T-helper 2 cell treated with Interferon-gamma antibody and Interleukin-4, amounts not matched to agents 5 μg/mL and 100 μg/mL, for 36 hours (primary cell): ENCODE measurements at places on chromosomes 12 and 14.
A peak's percentile ranks its signal among the peaks of the same experiment; 100 is the strongest.

GRCh38 chr12:25590011-25590721, 37.1 kb upstream of the LMNTD1 start:
- peak; percentile 67 for DNase-seq

DNA sequence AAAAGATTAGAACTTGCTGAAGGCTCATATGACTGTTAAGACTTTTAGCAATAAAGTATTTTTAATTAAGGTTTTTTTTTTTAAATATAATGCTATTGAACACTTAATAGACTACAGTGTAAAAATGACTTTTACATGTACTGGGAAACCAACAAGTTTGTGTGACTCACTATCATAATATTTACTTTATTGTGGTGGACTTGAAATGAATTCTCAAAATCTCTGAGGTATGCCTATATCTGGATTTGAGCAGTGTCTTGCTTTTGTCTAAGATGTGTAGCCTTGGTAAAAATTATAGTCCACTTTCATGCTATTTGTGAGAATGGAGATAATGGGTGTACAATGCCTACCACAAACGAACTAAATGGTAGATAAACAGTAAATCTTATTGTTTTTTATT, 33.9 kb upstream of the NAV3 start:
- DNase-seq = no peak

DNA sequence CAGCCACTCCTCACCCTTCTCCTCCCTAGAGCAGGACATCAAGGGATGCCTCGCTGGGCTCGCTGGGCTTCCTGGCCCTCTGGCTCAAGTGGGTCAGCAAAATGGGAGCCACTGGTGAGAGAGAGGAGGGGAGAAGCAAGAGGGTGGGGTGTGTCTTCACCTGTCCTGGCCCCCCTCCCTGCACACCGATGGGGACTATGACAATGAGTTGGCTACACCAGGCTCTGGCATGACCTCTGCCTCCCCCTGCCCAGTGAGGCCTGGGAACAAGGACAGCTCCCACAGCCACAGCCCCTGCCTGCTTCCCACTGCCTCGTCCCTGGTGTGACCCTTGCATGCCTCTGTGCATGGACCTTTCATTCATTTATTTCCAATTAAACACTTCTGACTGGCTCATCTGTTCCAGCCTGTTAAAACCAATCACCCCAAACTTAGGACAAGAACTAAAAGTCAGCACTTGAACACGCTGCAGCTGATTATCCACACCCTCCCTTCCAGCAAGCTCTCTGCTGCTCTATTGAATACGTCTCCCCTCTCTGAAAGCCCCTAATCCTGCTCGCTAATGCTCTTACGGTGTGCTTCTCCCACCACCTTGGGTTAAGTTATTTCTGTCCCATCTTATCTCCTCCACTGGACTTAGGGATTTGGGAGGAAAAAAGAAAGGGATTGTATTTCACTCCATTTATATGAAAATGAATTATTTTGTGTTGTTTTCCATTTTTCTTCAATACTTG, 5.8 kb upstream of the PPP2R5C start:
- DNase-seq = no peak

- no peak for DNase-seq
Measured at GRCh38 chr12:15932971-15933370, 21.8 kb downstream of the DERA start.

GRCh38 chr12:26153421-26154154, 28.8 kb upstream of the BHLHE41 start:
- DNase-seq = no peak

DNA sequence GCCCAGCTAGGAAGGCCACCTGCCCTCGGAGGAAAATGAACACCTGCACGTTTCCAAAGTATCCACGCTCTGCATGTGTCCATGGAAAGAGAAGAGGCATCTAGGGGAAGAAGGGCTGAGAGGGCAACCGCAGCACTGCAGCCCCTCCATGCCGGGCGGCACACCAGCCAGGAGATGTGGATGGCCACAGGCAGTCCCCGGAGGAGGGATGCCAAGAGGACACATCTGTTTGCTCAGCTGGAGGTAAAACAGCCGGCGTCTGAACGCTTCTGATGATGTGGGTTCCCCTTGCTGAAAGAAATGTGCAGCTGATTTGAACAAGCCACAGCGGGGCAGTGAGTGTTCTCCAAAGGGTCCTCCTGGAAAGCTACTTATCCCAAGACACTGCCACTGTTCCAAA, 34.0 kb downstream of the CHGA start:
- DNase-seq = no peak

- no peak for DNase-seq
Measured at GRCh38 chr12:64583771-64584421, 26.4 kb upstream of the RASSF3 start.

DNA sequence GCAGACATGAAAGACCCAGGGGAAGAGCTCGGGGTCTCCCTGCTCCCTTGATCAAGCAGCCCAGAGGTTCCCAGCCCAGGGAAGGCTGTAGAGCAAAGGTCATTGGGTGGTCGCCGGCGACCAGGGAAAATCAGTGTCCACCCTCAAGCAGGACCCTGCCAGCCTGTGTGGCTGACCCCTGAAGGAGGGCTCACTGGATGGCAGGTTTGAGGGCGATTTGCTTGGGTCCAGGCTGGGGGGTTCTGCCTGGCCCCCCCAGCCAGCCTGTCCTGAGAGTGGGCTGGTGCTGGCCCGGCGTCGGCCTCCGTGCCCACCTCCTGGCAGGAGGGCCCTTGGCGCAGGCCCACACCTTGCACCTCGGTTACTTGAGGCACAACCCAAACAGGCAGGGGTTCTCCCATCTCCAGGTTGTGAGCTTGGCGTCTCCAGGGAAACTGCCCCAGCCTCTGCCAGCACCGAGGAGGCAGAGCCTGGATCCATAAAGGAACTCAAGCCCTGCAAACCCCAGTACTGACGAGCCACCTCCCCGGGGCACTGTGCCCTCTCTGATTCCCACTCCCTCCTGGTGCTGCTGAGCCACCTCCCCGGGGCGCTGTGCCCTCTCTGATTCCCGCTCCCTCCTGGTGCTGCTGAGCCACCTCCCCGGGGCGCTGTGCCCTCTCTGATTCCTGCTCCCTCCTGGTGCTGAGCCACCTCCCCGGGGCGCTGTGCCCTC, 329.0 kb upstream of the SFSWAP start:
- no peak for DNase-seq

DNA sequence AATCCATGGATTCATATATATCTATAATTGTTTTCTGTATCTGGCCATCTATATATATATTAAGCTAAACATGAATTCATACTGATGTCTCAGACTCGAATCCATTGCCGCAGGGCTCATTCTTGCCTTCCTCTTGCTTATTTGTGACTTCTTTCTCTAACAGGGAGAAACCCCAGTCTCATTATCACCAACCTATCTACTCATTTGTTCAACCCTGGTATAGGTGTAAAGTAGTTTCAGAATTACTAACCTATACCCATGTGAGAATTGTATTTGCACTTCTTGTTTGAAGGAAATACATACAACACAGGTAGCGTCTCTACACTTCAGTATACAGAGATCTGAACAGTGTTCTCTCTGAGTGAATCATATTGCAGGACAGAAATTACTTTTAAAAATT, 77.7 kb downstream of the PTPN11 start:
- no peak for DNase-seq

- DNase-seq = no peak
Measured at GRCh38 chr14:105533391-105533790, 7.0 kb downstream of the TMEM121 start.
